CD4-positive, alpha-beta T cell (primary cell): ENCODE measurements at places on chromosomes 5 and 9.

DNA sequence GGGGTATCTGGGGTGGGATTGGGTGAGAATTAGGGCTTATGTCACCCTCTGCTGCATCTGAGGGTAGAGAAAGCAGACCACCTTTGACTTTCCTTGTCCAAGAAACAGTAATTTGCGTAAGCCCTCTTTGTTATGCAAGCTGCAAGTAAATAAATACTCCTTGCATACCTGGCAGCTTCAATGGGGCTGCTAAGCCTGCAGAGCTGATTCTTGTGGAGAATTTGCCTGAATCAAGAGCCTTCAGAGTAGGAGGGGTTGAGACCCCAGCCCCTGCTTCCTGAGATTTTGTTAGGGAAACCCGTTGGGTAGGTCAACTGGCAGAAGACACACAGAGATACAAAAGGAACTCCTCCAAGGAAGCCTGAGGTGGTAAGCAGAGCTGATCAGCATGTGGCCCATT, 515.1 kb downstream of the DMAC1 start:
- DNase-seq: no peak

DNA sequence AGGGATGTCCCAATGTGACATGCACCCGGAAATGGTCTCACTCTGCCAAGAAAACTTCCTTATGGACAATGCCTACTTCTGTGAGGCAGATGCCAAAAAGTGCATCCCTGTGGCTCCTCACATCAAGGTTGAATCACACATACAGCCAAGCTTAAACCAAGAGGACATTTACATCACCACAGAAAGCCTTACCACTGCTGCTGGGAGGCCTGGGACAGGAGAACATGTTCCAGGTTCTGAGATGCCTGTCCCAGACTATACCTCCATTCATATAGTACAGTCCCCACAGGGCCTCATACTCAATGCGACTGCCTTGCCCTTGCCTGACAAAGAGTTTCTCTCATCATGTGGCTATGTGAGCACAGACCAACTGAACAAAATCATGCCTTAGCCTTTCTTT, 37.6 kb upstream of the CCDC152 start:
- DNase-seq: no peak

DNA sequence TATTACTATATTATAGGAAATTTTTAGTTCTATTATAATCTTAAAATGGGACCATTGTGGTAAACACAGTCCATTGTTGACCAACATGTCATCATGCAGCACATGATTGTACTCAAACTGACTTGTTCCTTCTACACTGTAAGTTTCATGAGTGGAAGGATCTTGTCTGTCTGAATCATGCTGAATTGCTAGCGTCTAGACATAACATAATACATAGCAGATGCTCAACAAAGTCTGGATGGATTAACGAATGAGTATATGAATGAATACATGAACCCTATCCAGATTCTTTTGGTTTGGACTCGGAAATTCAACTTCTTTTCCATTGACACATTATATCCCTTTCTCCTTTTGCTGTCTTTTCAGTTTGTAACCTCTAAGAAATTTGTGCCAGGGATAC, 429.2 kb upstream of the SGCD start:
- no peak for DNase-seq

DNA sequence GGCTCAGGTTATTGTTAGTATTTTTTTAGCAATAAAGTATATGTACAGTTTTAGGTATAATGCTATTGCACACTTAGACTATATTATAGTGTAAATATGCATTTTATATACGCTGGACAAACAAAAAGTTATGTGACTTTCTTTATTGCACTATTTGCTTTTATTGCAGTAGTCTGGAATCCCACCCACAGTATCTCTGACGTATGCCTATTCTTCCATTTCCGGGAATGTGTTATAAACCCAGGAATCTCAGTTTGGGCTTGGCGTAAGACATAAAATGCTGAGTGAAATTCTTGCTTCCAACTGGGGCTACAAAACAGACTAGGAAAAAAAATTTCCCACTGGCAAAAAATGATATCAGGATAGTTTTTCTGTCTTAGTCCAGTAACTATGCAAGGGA, 119.1 kb downstream of the HTR1A start:
- no peak for DNase-seq

DNA sequence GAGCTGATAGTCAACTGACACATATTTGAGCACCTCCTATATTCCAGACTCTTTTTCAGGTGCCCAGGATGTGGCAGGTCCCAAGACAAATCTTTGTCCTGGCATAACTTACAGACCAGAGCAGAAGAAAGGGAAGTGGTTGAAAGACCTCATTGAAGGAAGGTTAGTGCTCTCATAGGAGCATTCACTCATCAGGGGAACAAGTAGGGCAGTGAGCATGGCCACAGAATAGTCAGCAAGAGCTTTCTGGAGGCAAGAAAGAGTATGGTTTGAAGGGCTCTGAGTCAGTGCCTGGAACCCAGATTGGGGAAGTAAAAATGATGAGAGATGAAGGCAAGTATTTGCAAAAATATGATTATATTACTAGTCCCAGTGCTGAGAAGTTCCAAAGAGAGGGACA, 25.0 kb upstream of the ERMP1 start:
- DNase-seq: no peak

- no peak for DNase-seq
Observed at GRCh38 chr5:20224046-20224445, 236.0 kb upstream of the CDH18 start.

- no peak for DNase-seq
Observed at GRCh38 chr9:70826562-70826961, 294.9 kb downstream of the TRPM3 start.

DNA sequence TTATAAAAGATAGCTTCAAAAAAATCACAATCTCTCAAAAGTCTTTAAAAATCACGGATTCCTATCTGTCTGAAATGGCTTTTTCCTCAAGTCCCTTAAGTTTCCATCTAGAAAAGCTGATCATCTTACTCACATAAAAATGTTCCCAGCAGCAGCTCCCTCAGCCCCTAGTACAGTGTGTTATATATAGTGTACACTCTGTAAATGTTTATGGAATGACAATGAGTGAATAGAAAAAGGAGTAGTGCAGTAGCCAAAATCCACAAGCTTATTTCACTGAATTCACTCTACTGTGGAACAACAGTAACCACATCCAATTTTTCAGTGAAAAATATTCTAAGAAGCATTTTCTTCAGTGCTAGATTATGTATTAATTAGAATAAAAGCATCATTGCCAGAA, 609.4 kb downstream of the DTWD2 start:
- no peak for DNase-seq

DNA sequence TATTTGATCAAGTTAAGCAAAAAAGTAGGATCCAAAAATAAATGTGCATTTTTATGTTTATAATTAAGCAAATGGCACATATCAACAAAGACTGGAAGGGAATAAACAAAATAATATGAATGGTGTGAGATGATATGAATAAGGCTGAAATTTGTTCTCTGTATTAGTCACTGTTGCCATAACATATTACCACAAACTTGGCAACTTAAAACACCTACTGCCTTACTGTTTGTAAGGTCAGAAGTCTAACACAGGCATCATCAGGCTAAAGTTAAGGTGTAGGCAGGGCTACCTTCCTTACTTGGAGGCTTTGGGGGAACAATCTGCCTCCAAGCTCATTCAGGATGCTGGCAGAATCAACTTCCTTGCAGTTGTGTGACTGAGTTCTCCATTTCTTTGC, 19.3 kb downstream of the PGGT1B start:
- no peak for DNase-seq

DNA sequence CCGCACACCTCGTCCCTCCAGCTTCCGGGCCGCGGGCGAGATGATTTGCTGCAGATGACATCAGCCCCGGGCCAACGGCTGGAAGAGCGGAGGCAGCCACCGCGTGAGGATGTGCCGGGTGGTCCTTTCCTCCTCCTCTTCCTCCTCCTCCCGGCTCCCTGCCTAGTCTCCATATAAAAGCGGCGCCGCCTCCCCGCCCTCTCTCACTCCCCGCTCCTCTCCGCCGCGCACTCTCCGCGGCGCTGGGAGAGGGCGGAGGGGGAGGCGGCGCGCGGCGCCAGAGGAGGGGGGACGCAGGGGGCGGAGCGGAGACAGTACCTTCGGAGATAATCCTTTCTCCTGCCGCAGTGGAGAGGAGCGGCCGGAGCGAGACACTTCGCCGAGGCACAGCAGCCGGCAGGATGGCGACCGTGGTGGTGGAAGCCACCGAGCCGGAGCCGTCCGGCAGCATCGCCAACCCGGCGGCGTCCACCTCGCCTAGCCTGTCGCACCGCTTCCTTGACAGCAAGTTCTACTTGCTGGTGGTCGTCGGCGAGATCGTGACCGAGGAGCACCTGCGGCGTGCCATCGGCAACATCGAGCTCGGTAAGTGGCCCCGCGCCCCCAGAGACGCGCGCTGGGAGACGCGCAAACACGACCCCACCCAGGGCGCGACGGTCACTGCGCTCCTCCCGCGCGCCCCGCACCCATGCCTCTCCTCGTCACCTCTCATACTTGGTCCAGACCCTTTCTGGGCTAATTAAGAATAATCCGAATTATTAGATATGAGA, at the start of gene MAP1B:
TSS of gene MAP1B (plus strand) at position 345 of the 770 bp plus-strand sequence. CDS start at position 402, 57 bp downstream.
- no peak for DNase-seq

GRCh38 chr5:93596310-93596675, 13.3 kb downstream of the NR2F1 start:
- DNase-seq: no peak
